ENCODE measurements at places on chromosomes 6 and 20.

GRCh38 chr6:44652547-44652946, 265.0 kb downstream of the CDC5L start:
- DNase-seq, result no peak

GRCh38 chr6:151353795-151354194, 37.6 kb downstream of the ZBTB2 start:
- DNase-seq, result no peak

GRCh38 chr6:104428184-104428583, 431.5 kb downstream of the HACE1 start:
- no peak for DNase-seq

- no peak for DNase-seq
These were observed 3.8 kb downstream of the PTK6 start for GRCh38 chr20:63533388-63533787.

Measured in NCI-H460 (cell line).